NCI-H2081 (cell line): ENCODE measurements at places on chromosomes 3 and 15.

DNA sequence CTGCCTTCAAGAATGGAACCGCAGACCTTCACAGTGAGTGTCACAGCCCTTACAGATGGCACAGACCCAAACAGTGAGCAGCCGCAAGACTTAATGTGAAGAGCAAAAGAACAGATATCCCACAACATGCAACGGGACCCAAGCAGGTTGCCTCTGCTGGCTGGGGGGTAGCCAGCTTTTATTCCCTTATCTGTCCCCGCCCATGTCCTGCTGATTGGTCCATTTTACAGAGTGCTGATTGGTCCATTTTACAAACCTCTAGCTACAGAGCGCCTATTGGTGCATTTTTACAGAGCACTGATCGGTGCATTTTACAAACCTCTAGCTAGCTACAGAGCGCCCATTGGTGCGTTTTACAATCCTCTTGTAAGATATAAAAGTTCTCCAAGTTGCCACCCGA, 102.0 kb upstream of the IGF1R start:
- DNase-seq = no peak

GRCh38 chr3:101266566-101266965, 53.8 kb downstream of the IMPG2 start:
- DNase-seq = no peak

DNA sequence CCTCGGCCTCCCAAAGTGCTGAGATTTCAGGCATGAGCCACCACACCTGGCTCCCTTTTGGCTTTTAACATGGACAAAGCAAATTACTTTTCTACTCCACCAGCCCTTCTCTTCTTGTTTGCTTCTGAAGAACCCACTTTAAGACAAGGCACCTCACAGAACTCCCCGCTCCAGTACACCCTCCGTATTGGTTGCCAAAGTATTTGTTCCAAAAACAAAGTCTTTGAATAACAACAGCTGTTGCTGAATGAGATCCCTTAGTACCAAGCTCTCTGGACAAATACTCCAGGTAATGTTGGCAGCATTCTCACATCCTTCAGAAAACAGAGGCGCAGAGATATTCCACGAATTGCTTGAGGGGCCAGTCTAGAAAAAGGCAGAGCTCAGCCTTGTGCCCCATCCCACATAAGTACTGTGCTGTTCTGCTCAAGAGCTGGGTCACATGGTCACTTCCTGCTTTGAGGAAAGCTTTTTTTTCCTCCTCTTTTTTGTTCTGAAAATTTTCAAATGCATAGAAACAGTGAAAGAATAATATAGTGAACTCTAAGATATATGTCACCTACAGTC, 7.3 kb upstream of the CHCHD6 start:
- no peak for DNase-seq

GRCh38 chr15:80855206-80855605, 76.0 kb downstream of the CEMIP start:
- DNase-seq = no peak

DNA sequence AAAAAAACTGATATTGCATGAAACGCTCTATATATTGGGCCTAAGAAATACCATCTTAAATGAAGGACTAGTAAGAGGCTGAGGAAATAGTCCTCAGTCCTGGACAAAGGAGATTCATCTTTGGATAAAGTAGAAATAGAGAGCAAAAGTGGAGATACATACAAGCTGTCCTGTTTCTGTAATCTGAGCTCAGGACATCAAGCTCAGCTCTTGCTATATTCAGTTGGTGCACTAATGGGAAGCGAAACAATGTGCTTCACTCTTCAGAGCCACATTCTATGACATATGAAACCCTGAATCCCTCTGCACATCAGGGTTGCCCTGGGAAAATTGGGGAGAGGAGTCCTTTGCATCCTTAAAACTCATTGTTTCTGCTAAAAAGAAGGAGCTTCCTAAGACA, 290.7 kb downstream of the VPS13C start:
- DNase-seq = no peak
